ENCODE measurements at places on chromosomes 13 and 19. TPM values are rescaled to one million over a fixed set of nuclear protein-coding genes. Genes with fewer than 3 reads are reported as not detected.

GRCh38 chr13:100980171-100980570 is 305.6 kb upstream of the TMTC4 start:
- no peak for DNase-seq

DNA sequence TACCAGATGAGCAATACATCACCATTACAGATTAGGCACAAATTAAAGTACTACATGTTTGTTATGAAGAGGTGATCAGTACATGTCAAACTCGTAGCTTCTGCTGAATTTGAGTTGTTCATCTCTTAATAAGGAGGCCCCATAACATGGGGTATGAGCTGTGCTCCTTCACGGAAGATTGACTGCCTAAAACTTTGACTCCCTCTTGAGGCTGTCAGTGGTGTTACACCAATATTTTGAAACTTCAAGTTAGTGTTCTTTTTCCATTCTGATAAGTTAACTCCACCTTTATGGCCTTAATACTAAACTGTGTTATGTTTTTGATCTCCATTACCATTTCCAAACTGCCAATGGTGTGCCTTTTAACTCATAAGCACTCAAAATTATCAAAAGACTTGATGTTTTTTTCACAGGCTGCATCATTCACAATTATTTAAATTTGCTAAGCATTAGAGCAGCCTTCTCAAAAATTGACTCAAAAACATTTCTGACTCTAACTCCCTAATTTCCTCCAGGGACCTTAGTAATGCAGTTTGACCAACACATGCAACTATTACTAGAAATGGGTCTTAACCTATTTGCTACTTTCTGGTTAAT is 1591.5 kb downstream of the PCDH9 start:
- no peak for DNase-seq

SYDE1 gene
- total RNA-seq = 0.71 TPM

- DNase-seq = no peak
These were observed 55.1 kb upstream of the C1QTNF9 start for GRCh38 chr13:24254146-24254841.

RAB11B gene
- total RNA-seq = 137 TPM

ZNF135 gene
- total RNA-seq = 16.6 TPM

- DNase-seq = no peak
These were observed 330.5 kb upstream of the KLF12 start for GRCh38 chr13:74464670-74465069.

DNA sequence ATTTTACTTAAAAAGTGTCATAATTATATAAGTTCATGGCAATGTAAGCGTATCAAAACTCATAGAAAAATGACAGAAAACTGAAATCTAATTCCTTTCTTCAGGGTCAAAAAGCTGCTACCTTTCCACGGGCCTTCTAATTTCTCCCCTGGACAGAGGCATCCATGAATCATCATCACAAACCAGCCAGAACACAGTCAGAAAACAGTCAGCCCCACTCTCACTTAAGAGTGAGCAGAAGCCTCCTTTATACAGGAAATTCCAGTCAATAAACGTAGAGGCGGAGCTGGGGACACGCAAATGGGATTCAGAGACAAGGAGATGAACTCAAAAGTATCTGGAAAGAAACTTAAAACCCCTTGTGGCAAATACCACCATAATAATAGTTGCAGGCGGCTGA is 54.2 kb upstream of the ABCC4 start:
- DNase-seq = no peak

NXNL1 gene
- not detected for total RNA-seq

DNA sequence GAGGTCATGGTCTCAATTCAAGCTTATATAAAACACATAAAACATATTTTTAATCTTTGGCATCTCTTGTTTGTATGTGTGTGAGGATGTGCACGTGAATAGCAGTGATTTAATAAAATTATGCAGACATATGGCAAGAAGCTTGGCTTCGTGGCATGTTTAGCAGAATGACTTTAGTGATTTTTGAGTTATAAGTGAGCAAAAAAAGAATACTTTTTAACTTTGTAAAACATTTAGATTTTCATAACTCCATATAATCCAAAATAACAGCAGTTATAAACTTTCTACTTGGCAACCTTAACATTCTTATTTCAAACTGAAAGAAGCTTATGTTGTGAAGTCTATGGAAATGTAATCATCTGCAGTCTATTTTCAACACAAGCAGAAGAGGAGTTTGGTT is 120.6 kb downstream of the SLITRK1 start:
- DNase-seq = no peak

DNA sequence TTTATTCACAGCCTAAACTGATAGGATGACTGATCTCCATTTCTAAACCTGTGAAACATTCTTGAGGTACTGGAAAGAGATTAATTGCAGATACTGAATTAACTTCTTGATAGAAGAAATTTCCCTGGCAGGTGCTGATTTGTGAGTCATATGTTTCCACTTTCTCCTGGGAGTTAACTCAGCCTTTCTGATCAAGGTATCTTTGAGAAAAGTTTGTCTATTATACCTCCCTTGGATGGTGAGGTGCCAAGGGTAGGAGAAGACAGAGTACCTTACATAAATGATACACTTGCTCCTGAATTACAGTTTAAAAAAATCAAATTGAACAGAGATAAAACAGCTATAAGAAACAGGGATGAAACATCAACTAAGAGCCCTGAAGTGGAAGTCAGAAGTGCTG is 123.0 kb downstream of the RGCC start:
- no peak for DNase-seq

ZNF460 gene
- total RNA-seq = 62.1 TPM

- DNase-seq = no peak
These were observed 14.9 kb upstream of the SCN1B start for GRCh38 chr19:35015270-35015953.

DNA sequence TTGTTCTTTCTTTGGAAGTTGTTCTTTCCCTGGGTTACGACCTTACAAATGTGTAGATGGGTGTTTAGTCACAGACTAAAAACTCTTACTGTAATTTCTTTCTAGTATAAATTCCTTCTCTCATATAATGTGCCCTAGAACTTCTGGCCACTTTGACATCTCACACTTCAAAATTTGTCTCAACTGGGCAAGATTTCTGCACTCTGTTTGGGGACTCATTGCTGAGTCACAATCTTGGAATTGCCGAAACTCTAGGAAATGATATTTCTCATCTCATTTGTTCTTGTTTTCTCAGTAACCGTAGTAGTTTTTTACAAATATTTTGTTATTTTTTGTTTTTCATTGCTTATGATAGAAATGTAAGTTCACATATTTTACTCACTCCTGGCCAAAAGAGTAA is 2523.2 kb upstream of the PCDH20 start:
- no peak for DNase-seq
